ENCODE measurements at places on chromosomes 3 and 15.

GRCh38 chr15:66065325-66065724 is 188.2 kb downstream of the MEGF11 start:
- no peak for DNase-seq

GRCh38 chr3:181317508-181317907 is 328.0 kb upstream of the DNAJC19 start:
- DNase-seq = no peak

GRCh38 chr15:50685976-50686468 is 575 bp downstream of the TRPM7 start:
- DNase-seq = peak; percentile 85

- no peak for DNase-seq
Observed at GRCh38 chr3:41693799-41694198, 268.1 kb downstream of the ULK4 start.

- no peak for DNase-seq
Observed at GRCh38 chr3:78647726-78648125, 1120.1 kb downstream of the ROBO1 start.

GRCh38 chr3:13411186-13411860 is 8.8 kb downstream of the NUP210 start:
- DNase-seq = no peak

GRCh38 chr3:149967086-149967685 is 3.5 kb downstream of the PFN2 start:
- no peak for DNase-seq

- DNase-seq = peak; percentile 23
Observed at GRCh38 chr15:50758712-50759205, 6.7 kb downstream of the SPPL2A start.

- no peak for DNase-seq
Observed at GRCh38 chr3:66450390-66451022, 50.3 kb downstream of the LRIG1 start.

GRCh38 chr3:50550079-50550736 is 17.3 kb downstream of the C3orf18 start:
- peak; percentile 88 for DNase-seq

- DNase-seq = no peak
Observed at GRCh38 chr3:35296533-35296932, 342.8 kb upstream of the ARPP21 start.

- no peak for DNase-seq
Observed at GRCh38 chr3:167125612-167126407, 254.3 kb downstream of the ZBBX start.

DNA sequence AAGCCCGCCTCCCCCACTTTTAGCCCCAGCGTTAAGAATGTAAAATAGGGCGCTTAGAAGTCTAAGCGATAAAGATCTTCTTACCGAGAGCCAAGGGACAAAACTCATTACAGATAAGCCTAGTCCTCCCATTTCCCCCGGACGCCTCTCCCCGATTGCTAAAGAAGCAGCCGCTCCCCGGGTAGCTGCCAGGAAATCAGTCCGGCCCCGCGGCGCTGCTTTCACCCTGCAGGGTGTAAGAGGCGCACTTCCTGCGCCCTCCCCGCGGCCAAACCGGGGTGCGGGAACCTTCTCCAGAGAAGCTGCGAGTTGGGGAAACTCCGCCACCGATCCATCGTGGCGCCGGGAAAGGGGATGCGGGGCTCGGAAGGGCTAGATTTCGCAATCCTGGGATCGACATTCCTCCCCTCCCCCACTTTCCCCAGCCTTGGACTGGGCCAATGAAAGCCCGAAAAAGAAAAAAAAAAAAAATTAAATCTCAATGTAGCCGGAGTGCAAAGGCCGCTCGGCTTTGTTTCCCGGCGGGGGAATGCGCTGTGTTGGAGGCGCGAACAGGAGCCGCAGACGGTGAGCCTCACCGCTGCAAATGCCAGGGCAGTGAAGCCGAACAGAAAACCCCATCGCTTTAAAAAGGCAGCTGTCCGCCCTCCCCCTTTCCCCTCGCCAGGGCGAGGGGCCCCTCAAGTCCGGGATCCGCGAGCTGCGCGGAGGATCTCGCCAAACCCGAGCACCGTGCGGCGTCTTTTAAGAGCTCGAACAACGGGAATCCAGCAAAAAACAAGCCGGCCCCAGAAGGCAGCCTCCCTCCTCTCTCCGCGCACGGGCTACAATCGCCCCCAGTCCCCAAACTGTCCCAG is 626 bp upstream of the PTPRG start:
- peak; percentile 91 for DNase-seq

GRCh38 chr3:119912220-119912619 is 130.3 kb downstream of the NR1I2 start:
- DNase-seq = no peak

- no peak for DNase-seq
Observed at GRCh38 chr15:74626336-74626735, 10.7 kb downstream of the CLK3 start.

- DNase-seq = no peak
Observed at GRCh38 chr3:16361087-16361486, 96.1 kb downstream of the OXNAD1 start.

- DNase-seq = no peak
Observed at GRCh38 chr3:87370007-87370406, 93.6 kb upstream of the POU1F1 start.

- no peak for DNase-seq
Observed at GRCh38 chr15:59059076-59059597, 45.8 kb upstream of the CCNB2 start.

DNA sequence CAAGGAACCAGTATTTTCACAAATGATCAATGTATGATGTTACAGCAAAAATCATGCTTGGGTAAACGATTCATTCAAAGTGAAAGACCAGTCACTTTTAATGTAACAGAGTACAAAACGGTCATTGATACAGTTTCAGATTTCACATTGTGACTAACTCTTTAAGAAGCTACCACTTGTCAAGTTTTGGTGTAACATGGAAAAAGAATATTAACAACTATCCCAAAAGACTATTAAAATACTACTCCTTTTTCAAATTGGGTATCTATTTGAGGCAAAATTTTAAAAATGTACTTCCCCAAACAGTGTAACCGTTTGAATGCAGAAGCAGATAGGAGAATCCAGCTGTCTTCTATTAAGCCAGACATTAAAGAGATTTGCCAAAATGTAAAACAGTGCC is 31.7 kb downstream of the AKAP13 start:
- DNase-seq = no peak

- DNase-seq = no peak
Observed at GRCh38 chr3:170002879-170003278, 34.9 kb upstream of the GPR160 start.

- DNase-seq = no peak
Observed at GRCh38 chr3:98945101-98945524, 43.6 kb upstream of the DCBLD2 start.

DNA sequence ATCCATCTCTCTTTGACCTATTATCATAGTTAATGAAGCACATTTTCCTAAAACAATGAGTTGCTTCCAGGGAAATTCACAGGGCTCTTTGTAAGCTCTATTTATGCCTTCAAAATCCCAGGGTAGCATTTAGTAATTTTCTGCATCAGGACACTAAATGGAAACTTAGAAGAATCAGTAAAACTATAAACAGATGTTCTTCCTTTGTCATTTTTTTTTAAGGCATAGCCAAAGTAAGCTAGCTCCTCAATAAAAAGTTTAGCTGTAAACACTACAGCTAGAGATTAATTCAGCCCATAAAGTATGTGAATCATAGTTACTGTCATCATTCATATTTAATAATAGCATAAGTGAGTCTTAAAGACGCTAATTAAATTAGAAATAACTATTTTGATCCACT is 79.3 kb downstream of the RPL22L1 start:
- DNase-seq = no peak

DNA sequence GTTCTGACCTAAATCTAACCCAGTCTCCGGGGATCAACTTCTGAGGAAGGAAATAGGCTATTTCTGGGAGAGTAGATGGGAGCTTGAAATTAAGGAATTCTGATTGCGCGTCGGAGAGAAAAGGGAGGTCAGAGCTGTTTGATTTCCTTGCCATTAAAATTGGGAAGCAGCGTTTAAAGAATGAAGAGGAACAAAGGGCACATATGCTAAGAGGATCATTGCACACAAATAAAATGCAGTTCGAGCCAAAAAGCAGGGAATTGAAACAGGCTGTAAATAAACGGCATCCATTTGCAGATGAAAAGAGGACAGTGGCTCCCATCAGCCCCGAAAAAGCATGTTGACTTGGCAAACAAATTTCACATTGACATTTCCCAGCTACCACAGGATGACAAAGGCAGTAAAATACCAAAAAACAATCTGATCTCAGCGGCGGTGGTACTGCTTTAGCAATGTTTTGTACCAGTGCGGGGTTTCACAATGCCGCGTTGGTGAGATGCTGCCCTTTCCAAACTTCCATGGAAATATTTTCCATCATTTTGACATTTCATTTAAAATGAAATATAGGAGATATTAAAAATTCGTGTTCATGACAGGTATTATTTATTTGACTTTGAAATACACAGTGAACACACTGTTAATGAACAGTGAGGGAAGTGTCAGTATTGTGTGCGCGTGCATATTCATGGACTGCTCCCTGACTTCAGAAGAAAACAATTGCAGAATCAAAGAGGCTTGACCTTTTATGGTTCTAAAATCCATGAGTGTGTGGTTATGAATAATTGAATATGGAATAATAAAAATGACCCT is 108.8 kb downstream of the SQOR start:
- DNase-seq = no peak

DNA sequence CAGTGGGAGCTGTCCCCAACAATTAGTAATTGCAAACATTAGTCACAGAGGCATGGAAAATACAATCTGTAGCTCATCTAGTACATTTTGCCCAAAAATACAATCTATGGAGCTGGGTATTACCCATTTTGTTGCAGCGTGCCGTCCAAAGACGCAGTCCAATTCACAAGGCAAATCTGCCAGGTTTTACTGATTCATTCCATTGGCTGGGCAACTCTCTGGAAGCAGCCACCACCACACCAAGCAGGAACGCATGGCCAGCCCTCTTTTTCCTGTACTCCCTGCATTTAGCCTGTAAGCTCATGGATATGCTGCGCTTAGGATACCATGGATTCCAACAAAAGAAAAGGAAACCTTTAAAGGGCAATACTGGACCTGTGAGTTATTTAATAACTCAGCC is 60.5 kb upstream of the ARRDC4 start:
- DNase-seq = no peak

GRCh38 chr3:146133441-146133840 is 27.5 kb downstream of the PLOD2 start:
- DNase-seq = no peak

DNA sequence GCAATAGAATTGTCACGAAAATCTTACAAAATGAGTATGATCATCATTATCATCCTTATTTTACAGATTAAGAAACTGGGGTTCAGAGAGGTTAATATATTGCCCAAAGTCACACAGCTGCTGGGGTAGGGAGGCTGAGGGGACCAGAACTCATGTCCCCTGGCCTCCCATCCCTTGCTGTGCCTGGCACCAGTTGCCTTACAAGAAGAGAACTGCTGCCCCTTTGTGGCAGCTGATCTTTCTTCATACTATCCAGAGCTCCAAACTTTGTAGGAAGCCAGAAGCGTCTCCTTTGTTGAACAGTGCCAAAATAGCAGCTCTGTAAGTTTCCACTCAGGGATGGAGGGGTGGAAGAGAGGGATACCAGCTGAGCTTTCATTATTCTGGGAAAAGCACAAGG is 236.8 kb upstream of the TBC1D5 start:
- no peak for DNase-seq

- no peak for DNase-seq
Observed at GRCh38 chr3:101117980-101118379, 124.8 kb upstream of the ABI3BP start.
